ENCODE measurements at places on chromosomes 2 and 18.

DNA sequence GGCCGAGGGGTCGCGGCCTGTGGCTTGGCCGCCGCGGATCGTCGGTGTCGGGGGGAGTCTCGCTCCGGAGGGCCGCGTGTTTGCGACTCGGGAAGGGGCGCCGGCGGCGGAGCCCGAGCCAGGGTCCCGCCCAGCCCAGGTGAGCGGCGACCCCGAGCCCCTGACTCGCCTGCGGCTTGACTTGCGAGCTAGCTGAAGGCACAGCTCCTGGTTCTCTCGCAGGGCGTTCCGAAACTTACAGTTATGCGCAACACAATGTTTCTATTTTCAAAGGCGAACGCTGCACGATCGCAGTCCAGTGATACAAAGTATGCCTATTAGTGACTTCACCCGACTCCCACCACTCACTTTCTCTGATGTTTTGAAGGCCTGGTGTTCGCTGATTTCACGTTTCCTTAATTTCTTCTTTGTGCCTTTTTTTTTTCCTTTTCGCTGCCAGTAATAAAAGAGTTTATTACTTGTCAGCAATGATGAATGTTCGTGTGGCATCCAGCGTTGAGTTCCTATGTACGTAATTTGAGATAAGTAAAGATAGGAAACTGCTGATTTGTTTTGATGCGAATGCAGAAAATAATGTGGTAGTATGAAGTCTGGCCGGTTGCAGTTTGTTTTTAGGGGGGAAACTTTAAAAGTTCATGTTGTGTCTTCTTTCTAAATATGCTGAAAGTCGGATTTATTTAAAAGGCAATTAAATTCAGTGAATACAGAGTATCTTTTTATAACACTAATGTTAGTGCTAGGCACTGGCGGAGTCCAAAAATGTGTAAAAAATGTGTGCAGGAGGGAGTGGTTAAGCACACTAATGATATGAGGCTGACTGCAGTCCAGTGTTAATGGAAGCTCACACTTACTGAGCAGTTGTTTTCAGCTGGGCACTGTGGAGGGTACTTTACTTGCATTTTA is 706 bp downstream of the UBXN2A start:
- DNase-seq = no peak

DNA sequence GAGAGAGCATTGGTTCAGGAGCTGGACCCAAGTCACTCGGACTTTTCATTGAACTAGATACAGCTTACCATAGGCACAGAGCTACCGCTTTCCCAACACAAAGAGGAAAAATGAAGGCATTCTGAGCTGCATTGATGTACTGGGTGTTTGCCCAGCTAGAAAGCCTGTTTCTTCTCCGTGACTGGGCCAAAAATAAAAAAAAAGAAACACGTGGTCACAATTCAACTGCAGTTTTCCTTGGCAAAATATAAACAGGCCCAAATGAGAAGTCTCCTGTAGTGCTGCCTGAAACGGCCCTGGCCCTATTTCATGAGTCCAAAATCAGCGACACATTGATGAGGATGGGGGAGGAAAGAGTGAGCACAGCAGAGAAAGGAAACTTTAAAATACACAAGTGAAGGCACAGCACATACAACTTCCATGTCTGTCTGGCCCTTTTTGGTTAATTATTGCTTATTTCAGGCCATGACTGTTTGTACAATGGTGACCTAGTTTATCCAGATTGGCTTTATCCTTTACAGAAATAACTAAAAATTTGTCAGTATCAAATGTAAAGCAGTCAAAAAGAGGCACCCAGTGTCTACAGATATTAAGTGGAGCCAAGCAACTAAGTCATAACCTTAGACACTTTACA is 179.7 kb downstream of the ICOS start:
- DNase-seq = no peak

- DNase-seq = no peak
Measured at GRCh38 chr2:111664275-111664850, 219.6 kb downstream of the ANAPC1 start.

- DNase-seq = no peak
Measured at GRCh38 chr2:232225895-232226294, 152.7 kb upstream of the ALPP start.

DNA sequence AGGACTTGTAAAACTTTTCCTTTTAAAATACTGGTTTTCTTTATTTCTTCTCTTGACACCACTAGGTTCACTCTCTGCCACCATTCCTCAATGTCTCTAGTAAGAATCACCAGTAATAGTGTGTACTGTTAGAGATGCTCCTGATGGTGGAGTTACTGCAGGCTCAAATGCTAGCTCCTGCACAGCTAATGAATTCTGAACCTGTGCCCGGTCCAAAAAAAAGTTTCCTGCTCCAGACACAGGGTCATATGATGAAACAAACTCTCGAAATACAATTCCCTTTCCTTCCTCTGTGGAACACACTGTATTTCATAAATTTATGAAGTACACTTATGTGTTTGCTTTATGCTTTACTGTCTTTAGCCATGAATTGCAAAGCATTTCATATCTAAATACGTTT is 19.2 kb downstream of the PMS1 start:
- no peak for DNase-seq

- DNase-seq = no peak
Measured at GRCh38 chr2:186726938-186727337, 33.1 kb downstream of the FAM171B start.

Data from activated B cell treated with CpG ODN at 0.5 μM for 24 hours (primary cell).